Activated T-helper 9 cell treated with anti-CD3 and anti-CD28 coated beads, Interleukin-2, amount 50 U/mL, for 16 hours (primary cell): ENCODE measurements at places on chromosomes 2 and 18.

GRCh38 chr2:25895018-25895417 lies 16.7 kb upstream of the ASXL2 start:
- no peak for DNase-seq

- no peak for DNase-seq
Measured at GRCh38 chr2:227477291-227477690, 5.3 kb downstream of the AGFG1 start.

DNA sequence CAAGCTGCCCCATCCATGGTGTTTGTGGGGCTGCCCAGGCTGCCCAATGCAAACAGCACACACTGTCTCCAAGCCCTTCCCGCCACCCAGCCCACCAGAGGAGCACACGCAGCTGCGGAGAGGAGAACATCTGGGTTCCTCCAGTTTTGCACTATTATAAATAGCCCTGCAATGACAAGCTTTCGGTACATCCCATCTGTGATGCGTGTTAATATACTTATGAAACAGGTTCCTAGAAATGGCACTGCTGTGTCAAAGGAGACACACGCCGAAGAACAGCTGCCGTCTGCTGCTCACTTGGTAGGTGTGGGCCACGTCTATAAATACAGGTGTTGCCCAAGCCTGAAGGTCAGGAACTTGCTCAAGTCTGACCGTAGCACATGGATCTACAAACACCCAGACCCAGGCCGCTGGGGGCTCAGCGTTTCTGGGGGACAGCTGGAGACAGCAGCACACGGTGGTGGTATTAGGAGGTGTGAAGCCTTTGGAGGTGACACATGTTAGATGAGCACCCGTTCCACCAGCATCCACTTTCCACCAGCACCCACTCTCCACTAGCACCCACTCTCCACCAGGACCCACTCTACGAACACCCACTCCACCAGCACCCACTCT lies 34.3 kb downstream of the PXDN start:
- DNase-seq, result no peak

DNA sequence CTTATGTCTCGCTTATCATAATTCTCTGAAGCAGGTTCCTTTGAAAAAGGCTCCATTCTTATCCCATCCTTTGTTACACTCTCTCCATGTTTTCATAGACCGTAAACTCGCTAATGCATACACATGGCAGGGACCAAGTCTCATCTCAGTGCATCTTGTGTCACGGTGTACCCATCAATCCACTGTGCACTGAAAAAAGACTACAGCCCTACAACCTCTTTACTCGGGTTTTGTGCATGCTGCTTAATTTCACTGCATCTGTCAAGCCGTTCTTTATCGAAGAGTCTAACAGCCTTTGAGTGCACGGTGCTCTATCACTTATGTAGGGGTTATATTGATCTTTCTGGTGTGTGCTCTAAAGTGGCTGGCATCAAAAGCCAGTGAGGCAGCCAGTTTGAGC lies 302.9 kb upstream of the ERBB4 start:
- no peak for DNase-seq

GRCh38 chr18:79569720-79570119 lies 109.9 kb upstream of the CTDP1 start:
- DNase-seq, result no peak

DNA sequence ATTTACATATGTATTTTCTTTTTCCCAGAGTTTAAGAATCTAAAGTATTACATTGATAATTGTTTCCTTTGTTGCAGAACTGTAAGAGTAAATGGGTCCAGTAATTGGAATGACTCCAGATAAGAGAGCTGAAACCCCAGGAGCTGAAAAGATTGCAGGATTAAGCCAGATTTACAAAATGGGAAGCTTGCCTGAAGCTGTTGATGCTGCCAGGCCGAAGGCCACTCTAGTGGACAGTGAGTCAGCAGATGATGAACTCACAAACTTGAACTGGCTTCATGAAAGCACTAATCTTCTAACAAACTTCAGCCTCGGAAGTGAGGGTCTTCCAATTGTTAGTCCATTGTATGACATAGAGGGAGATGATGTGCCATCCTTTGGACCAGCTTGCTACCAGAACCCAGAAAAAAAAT lies 183.8 kb upstream of the STON1 start:
- no peak for DNase-seq

GRCh38 chr2:199868431-199869226 lies 17.6 kb upstream of the FTCDNL1 start:
- DNase-seq, result no peak

DNA sequence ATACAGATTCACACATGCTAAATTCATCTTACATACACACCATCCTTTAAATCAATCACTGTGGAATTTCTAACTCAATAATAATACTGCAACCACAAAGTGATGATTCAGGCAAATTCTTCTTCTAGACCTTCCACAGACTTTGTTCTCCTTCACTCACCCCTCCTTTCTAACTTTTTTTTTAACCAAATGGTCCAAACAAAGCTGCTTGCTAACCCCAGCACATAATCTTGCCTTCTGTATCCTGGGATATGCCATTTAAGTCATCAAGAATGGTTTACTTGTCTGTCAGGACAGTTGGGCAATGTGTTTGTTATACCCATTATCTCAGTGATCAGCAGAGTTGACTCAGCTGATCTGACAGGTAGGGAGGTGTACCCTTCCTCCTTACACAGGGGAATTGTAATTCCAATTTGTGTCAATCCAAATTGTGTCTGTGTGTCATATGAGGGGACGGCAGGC lies 10.0 kb downstream of the SLC40A1 start:
- no peak for DNase-seq

GRCh38 chr2:85255456-85255812 lies 72.4 kb downstream of the TGOLN2 start:
- no peak for DNase-seq

- DNase-seq, result no peak
Measured at GRCh38 chr2:64716569-64716968, 62.9 kb upstream of the SERTAD2 start.
